Fibroblast of skin of back (primary cell): ENCODE measurements at places on chromosomes 7 and 10.

DNA sequence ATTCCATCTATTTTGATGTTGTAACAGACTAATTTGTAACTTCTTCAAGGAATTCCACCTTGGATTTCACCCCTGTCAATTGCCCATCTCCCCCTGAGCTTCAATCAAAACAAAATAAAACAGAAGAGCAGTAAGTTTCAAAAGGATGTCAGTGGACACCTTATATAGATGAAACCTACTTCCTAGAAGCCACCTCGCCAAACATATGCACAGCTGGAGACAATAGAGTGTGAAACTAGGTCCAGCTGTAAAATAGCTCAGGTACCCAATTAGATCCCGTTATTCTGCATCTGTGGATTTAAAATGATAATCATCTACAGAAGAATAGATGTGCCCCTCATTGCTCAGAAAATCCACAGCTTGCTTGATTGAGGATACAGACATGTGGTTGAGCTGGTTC lies 598.6 kb downstream of the SH2D4B start:
- no peak for DNase-seq

DNA sequence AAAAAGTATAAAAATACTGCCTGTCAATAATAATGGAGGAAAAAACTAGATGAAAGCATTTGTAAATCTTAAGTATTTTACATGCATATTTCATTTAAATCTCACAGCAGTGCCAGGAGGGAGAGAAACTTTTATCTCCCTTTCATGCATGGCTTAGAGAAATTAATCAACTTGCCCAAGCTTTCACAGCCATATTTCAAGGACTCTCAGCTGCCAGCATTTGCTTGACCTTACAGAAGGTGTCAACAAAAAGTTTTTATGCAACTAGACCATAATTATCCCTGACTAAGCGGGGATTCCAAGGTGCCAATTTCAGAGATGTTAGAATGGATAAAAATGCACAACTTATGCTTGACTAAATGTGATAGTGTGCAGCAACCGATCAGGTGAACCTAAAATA lies 125.4 kb downstream of the ZFAND4 start:
- no peak for DNase-seq

DNA sequence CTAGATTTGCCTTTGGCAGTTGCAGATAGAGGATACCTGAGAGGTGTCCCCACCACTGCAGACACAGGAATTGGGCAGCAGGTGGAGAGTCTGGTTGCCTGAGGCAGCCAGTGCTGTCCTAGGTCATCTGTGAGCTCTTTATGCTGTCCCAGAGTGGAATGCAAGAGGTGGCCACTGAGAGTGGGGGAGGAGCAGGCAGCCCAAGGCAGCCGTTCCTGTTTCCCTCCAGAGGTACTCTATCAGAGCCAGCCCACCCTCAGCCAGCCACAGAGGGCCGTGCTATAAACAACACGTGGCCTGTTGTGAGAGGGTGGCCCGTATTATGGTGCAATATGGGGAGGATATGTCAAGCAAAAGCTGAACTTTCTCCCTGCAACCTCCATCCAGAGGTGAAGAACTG lies 8.5 kb downstream of the LRRC18 start:
- DNase-seq = no peak

- no peak for DNase-seq
These were observed 102.9 kb upstream of the CCDC6 start for GRCh38 chr10:60009276-60009675.

GRCh38 chr7:32206987-32207386 lies 136.8 kb upstream of the PDE1C start:
- DNase-seq = peak; percentile 18

DNA sequence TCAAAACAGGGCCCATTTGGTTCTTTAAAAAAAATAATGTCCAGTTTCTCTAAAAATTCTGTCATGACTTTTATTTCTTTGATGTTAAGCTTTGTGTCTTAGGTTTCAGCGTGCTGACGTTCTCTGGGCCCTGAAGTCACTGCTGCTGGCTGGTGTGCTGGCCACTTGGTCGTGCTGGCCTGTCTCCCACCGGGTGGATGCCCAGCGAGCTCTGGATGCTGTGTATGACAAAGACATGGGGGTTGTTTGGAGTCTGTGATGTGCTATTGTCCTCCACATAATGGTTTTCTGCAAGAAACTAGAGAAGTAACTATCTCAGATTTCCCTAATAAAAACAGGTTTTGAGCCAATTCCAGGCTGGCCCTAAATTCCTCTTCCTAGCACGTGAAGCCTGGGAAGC lies 9.5 kb upstream of the IDI2 start:
- DNase-seq = no peak
